ENCODE measurements at places on chromosomes 5 and 9. TPM values are rescaled to one million over a fixed set of nuclear protein-coding genes. Genes with fewer than 3 reads are reported as not detected.

- DNase-seq: no peak
Measured at GRCh38 chr5:95410279-95410678, 19.1 kb downstream of the FAM81B start.

GRCh38 chr9:118561051-118561450 lies 808.2 kb downstream of the BRINP1 start:
- DNase-seq: no peak

DNA sequence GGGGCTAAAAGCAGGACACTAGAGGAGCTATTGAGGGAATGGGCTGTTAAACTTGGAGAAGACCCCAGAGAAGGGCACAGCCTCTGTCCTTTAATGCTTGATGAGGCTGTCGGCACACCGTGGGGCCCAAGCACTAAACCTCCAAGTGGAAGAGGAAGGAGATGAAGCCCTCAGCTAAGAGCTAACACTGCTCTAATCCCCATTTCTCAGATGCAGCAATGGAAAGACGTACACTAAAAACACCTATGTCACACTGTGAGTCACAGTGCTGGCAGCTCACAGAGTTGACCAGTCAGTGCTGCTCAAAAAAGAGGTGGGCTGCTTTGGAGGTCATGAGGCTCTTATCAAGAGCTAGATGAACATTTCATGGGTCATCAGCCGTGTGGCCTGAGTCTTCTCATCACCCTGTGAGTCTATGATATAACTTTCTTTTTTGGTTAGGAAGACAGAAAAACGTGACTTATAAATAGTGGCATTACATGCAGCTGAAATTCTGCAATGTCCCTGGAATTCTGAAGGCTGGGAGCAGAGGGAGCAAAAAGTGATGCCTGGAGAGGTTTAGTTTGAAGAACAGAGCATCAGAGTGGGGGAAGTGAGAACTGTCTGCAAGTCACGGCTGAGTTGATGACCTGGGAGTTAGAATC lies 21.5 kb downstream of the TNFSF8 start:
- DNase-seq: no peak

DNA sequence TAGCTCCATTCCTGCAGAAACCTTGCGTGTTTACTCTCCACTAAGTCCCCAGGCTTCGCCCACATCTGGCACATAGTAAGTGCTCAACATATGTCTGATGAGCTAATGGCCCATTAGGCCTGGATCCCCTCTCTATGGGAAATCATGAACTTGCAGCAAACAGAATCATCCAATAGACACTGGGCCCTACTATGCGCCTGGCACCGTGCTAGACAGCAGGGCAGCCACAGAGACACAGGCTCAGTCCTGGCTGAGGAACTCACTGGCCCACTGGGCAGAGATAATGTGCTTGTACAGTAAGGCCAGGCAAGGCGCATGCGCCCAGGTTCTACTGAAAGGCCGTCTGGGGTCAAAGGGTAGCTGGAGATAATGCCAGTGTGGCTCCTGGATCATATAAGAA lies 36.9 kb upstream of the FABP6 start:
- no peak for DNase-seq

GRCh38 chr5:15966651-15967050 lies 212.9 kb downstream of the MARCHF11 start:
- DNase-seq: no peak

DNA sequence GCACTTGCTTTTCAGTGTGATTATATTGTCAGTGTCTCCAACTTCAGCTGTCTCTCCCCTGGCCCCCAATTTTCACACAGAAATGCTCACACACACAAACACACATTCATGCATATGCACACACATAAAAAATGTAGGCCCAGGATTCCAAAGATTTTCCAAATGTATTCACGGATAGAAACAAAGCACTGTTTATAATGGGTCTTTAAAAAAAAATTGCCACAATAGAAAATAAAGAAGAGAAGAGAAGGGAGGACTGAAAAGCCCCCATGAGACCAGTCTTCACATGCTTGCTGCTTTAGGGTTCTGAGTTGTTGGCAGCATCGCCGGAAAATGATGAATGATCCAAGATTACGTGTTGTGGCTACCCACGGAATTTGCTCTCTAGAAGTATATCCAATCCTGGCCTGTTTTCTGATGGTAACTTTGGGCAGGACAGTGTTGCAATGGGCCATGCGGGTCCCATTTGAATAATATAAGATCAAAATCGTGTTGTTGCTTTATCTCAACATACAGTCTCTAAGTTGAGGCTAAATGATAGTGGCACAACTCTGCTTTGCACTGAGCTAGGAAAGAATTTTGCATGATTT lies 36.2 kb upstream of the ACO1 start:
- no peak for DNase-seq

DNA sequence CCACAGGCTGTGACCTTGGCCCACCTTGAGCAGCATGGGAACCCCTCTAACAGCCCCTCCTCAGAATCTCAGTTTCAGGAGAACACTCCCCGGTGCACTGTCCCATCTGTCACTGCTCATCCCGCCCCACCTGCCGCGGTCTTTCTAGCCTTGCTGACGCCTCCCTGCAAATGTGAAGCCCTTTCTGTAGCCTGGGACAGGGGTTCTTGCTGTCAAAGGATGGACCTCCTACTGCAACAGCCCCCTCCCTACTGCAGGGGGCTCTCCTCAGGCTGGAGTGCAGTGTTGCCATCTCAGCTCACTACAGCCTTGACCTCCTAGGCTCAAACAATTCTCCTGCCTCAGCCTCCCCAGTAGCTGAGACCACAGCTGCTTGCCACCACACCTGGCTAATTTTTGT lies 20.0 kb downstream of the OR2V1 start:
- DNase-seq: no peak

DNA sequence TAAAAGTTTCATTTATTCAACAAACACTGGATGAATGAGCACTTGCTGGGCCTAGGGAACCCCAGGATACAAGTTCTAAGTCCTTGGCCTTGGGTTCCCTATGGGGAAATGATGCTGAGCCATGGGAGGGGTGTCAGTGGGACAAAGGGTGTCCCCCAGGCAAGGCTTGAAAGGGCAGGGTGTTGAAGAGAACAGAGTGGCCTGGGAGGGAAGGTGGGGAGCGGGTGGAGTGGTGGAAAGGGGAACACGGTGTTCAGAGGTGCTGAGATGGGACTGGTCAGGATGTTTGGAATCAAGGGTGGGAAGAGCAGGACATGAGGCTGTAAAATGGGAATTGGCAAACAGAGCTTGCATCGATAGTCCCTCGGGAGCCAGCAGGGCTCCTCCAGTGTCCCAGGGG lies 61.8 kb downstream of the PPARGC1B start:
- no peak for DNase-seq

- no peak for DNase-seq
Measured at GRCh38 chr9:16309082-16309468, 561.4 kb downstream of the BNC2 start.

- DNase-seq: no peak
Measured at GRCh38 chr5:145761254-145761653, 73.9 kb downstream of the PRELID2 start.

DNA sequence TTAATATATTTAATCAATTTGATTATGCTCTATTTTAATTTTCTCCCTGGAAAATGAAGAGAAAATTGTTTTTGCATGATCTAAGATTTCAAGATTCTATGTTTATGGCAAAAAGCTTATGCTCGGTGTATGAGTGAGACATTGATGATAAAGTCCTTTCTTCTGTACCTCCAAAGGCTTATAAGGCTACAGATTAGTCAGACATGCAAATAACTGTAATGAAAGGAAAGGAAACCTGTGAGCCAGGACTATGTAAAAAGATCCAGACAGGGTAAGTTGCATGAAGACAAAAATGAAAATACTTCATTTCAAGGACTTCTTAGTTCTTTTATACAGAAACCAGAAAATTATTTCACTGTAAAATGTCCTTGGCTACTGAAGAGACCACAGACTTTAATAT lies 52.2 kb upstream of the EDIL3 start:
- DNase-seq: no peak

DNA sequence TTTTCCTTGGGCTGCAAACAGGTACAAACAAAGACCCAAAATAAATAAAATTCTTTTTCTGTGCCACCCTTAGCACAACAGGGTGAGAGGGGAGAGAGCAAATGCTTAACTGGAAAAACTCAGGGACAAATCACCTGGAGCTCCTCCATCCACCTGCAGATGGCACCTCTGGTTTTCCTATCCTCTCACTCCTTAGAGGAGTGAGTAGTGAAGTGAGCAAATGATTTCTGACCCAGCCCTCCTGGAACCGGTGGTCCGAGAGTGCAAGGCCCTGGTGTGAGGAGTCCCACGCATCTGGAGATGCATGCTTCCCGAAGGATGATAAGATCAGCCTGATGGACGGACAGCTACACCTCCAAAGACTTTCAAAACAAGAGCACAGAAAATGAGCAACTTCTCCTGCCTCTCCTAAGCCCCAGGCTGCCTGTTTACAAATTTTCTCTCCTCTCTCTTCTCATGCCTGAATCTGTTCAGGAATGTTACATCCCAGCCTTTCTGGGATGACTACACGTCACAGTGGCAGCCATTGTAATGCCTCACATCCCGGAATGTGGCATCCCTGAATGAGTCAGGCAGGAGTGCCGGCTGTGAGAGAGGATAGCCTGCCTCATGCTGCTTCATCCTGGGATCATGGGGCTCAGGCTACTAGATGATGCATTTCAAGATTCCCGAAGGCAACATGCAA lies 86.4 kb downstream of the ADRB2 start:
- DNase-seq: no peak

- DNase-seq: no peak
Measured at GRCh38 chr5:147160902-147161700, 73.7 kb upstream of the STK32A start.

DNA sequence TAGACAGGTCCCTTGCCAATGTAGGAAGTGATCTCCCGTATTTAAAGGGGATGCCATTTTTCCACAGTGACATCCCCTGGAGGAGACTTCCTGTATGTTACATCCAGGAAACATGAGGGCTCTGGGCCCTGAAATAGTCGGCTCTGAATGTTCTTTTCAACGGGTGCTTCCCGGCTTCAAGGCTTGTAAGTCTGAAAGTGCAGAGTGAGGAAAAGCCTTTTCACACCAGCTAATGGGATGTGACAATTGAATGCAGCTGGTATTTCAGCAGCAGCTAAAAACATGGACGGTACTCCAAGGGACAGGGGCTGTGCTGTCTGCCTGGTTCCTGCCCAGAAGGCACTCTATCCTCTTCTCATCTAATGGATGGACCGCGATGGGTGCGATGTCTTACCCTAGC lies 1.4 kb downstream of the IL9 start:
- no peak for DNase-seq

GRCh38 chr9:6055216-6055615 lies 39.8 kb upstream of the RANBP6 start:
- DNase-seq: no peak

DNA sequence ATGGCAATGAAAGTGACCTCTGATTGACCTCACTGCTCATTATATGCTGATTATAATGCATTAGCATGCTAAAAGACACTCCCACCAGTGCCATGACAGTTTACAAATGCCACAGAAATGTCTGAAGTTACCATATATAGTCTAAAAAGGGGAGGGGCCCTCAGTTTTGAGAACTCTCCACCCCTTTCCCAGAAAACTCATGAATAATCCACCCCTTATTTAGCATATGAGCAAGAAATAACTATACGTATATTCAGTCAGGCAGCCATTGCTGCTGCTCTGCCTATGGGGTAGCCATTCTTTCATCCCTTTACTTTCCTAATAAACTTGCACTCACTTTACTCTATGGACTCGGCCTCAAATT lies 163.1 kb downstream of the ESM1 start:
- no peak for DNase-seq

GRCh38 chr5:146466521-146467349 lies 19.6 kb downstream of the TCERG1 start:
- DNase-seq: no peak

GRCh38 chr9:69047371-69047770 lies 11.8 kb downstream of the FXN start:
- DNase-seq: no peak

DNA sequence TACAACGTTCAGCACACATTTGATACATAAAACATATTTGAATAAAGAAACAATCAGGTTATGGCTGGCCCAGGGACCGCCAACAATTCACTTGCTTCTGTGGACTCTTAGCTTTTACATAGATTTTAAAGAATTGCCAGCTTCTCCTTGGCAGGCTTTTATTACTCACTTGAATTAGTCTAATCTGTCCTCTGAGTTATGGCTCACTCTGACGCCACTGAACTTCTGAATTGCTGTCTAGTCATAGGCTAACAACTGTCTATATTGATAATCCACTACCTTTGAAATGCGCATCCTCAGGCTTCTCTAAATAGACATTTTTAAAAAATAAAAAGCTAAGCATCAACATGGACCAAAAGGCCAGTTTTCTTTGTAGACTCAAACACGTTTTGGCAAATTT lies 317.4 kb upstream of the SGCD start:
- DNase-seq: no peak

GRCh38 chr5:3509290-3509689 lies 86.3 kb upstream of the IRX1 start:
- no peak for DNase-seq

DNA sequence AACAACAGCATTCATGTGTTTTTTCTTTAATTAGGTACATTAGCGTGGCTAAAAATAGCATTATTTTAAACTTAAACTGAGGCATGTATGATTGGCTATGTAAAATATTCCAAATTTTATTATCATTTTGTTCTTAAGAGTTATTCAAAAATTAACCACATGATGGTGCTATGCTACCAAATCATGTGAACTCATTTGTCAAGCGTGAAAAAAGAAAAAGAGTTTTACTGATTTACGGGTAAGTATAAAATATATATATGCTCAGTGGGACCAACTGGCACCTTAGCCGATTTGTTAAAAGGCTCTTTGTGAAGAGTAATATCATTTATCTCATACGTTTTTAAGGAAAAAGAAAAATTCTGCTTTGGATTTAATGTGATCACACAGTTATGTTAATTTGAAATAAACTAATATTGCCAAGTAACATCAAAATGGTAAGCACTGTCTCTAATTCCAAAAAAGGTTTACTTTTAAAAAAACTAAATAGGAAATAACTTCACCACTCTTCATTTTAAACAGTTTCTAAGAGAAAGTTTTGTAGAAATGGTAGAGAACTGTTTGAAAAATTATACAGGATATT lies 1042.3 kb downstream of the CDH12 start:
- no peak for DNase-seq

DNA sequence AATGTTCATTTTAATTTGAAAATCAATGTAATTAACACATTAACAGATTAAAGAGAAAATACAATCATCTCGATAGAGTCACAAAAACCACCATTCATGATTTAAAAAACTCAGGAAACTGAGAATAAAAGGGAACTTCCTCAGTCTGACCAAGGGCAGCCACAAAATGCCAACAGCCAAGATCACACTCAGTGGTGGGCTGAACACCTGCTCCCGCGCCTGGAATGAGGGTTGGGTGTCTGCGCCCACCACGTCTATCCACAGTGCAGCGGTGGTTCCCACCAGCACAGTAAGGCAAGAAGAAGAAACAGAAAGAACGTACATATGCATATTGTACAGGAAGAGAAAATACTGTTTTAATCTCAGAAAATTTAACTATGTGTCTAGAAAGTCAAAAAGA lies 11.7 kb upstream of the NSMF start:
- no peak for DNase-seq

Gene PCDHAC2
- total RNA-seq: 28.1 TPM

Gene DNAH5
- 1.9 TPM for total RNA-seq

Gene PPP3R2
- 0.62 TPM for total RNA-seq

Gene DCTN3
- 128 TPM for total RNA-seq

Gene PCDHGB5
- 10.8 TPM for total RNA-seq

Gene AIF1L
- total RNA-seq: 82.3 TPM

Gene SEC24A
- total RNA-seq: 14.5 TPM

Gene HSPA9
- total RNA-seq: 263 TPM

Gene AMBP
- not detected for total RNA-seq

Gene TEK
- 9.4 TPM for total RNA-seq

Gene KIF4B
- 0.50 TPM for total RNA-seq

Gene RNF183
- total RNA-seq: not detected
